CD4-positive, alpha-beta T cell treated with Interleukin-4 for 1 hour (primary cell): ENCODE measurements at places on chromosomes 5 and 9.
A peak's percentile ranks its signal among the peaks of the same experiment; 100 is the strongest.

DNA sequence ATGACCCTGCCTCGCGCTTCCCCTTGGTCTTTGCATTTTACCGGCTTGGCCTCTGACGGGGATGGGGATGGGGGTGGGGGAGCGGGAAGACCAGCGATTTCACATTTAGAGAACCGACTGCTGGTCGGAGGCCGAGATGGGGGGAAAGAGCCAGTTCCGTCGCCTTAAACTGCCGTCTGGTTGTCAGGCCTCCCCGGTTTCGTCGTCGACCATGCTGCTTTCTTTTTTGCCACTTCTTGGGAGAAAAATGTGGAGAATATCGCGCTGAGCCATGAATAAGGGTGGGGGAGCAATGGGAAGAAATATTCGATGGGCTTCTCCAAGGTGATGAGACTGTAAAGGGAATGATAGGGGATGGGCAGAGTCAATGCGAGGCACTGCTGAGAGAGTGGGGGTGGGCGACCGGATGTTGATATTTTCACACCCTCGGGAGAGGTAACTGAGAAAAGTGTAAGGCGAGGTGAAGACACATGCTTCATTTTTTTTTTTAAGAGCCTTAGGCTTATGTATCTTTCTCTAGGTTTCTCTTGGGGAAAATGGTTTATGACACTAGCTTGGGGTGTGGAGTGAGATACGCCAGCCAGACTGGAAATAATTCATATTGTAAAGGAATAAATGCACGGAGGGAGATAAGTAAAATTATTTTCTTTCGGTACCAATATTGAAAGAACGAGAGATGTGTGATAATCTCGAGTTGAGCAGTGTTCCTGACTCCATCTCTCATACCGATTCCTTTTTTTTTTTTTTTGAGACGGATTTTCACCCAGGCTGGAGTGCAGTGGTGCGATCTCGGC is 1.1 kb downstream of the KIF2A start:
- DNase-seq: peak; percentile 66

DNA sequence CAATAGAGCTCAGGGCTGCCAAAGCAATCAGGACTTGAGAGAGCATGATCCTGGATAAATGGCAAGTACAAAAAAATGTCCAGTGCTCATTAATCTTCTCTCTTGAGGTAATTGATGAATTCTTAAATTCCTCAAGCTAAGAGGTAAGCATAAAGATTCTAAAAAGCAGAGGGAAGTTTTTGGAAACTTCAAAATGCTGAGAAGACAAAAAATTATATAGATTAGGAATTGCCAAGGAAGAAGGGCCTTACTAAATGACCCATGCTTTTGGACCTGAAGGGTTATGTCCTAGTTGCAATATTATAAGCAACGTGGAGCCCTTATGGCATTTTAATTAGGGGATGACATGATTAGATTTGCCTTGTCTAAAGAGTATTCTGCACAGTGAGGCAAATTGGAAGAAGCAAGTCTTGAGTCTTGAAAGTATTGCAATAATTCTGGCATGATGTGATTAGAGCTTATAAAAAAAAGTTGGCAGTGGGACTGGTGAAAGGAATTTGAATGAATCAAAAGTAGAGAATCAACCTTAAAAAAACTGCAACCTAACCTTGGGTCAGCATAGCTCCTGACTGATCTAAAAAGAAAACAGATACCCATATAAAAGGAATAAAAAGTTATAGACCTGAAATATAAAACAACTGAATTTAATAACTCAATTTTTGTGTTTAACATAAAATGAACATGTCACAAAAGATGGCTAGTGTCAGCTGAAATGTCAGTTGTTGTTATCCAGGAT is 323.8 kb upstream of the ARRDC3 start:
- no peak for DNase-seq

DNA sequence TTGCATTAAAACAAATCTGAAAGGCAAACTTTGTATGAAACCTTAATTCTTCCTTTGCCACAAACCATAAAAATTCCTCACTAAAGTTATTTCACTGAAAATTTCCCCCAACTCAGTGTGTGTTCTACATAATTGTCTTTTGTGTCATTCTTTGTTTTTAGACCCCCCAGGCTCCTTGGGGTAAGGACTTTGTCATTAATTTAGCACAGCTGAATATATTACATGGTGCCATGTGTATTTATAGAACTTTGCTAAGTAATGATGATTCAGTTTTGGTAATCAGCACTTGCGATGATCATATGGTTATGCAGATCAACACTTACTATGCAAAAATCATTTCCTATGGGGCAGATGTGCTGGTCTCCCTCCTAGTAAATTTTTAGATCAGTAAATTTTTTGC is 712.1 kb upstream of the MEF2C start:
- DNase-seq: no peak

- peak; percentile 18 for DNase-seq
Observed at GRCh38 chr9:21317956-21318923, 13.1 kb upstream of the IFNA5 start.

DNA sequence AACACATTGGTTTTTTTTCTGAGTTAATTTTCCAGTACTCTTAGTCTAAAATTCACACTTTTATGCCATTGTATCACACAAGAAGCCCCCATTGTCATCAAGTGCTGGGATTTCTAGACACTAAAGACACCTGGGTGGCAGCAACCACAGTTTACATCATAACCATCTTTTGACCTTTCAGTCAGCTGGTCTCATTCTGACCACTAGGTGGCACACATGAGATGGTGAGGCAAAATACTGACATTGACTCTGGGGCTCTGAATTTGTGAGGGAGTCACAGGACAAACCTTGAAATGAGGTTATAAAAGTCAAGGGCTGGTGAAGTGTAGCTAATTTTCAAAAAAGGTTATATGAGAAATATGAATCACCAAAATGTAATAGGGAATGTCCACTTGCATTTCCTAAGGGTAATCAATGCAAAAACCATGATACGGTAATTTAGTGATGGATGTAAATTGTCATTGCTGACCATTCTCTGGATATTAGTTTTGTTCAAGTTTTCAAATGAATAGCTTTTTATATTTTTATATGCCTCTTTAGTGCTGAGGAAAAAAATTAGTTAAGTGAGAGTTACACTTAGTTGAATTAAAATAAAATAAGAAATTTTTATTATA is 229.4 kb downstream of the DMAC1 start:
- DNase-seq: peak; percentile 76

GRCh38 chr5:81854915-81855314 is 104.0 kb upstream of the SSBP2 start:
- DNase-seq: no peak

DNA sequence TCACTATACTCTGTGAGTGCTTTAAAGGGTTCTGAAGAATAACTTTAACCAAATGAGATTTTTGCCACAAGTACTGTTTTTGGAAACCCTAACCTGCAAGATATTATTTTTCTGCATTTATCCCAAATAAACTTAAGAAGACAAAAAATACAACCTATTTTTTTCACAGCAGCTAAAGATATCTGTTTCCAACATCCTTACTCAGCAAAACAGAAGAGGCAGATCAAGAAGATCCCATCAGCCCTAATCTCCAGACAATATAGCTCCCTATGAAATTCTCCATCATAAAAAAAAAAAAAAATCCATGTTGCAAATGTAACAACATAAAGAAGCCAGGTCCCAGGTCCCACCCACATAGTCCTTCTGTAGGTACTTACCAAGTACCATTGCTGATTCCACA is 7.6 kb downstream of the PCSK1 start:
- DNase-seq: no peak

GRCh38 chr9:126439883-126440653 is 113.4 kb downstream of the MVB12B start:
- DNase-seq: no peak

DNA sequence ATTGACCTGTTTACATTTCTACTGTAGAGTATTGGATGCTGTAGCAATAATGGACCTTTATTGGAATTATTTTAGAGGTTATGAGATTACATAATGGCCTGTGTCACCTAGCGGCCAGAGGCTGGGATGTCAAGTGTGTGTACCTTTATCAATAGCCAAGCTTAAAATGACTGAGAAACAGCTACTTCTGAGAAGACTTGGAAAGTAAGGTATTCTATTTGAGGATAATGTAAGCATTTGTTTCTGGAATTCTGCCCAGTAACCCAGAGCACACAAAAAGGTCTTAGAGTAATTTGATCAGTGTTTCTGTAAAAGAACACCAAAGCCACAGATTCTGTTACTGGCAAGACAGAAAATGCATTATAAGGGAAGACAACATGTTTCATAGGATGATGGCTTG is 116.8 kb downstream of the MACIR start:
- no peak for DNase-seq

- DNase-seq: no peak
Observed at GRCh38 chr9:2991292-2991691, 147.4 kb upstream of the PUM3 start.

GRCh38 chr5:78724061-78724460 is 75.5 kb upstream of the LHFPL2 start:
- DNase-seq: no peak

GRCh38 chr9:91741522-91741921 is 208.5 kb downstream of the ROR2 start:
- no peak for DNase-seq

- DNase-seq: no peak
Observed at GRCh38 chr5:115948091-115948534, 14.2 kb upstream of the LVRN start.

- DNase-seq: no peak
Observed at GRCh38 chr9:123364241-123364824, 8.3 kb downstream of the CRB2 start.

DNA sequence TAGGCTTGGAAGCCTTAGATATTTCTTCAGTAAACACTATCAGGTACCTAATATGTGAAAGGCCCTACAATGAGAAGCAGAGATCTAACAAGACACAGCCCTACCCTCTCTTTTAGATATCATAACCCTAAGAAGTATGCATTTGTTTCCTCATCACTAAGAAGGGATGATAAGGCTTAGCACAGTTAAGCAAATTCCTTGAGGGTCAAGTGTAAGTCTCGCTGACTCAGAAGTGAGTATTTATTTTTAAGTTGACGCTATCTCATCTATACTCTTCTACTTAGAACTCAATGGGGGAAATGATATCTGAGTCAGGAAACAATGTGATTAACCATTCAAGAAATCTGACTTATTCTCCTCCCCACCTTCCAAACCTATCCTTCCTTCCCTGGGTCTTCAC is 149.7 kb downstream of the ESM1 start:
- no peak for DNase-seq

GRCh38 chr9:20023961-20024571 is 235.2 kb upstream of the SLC24A2 start:
- DNase-seq: no peak

DNA sequence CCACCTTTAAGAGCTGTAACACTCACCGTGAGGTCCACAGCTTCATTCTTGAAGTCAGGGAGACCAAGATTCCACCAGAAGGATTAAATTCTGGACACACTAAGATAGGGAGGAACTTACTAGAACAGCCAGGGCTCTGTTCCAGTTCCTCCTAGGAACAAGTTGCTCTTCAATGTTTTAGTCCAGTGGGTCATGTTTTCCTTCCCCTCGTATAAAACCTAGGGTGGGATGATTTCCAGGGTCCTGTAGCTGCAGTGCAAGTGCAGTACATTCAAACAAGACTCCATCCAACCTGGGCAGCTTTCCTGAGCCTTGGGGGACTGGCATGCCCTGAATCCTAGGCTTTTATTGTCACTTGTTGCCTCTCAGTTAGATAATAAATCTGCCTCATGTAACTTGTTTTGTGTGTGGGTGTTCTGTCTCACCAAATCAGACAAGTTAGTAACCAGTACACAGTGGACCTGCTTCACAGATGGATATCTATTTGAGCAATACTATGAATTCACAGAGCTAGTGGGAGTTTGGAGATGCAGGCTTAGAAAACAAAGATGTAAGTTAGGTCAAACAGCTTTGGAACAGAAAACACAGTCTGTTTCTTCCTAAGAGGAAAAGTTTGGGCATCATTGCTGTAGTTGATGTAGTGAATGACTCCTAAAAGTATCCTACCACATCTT is 405.6 kb downstream of the GABRG2 start:
- no peak for DNase-seq

DNA sequence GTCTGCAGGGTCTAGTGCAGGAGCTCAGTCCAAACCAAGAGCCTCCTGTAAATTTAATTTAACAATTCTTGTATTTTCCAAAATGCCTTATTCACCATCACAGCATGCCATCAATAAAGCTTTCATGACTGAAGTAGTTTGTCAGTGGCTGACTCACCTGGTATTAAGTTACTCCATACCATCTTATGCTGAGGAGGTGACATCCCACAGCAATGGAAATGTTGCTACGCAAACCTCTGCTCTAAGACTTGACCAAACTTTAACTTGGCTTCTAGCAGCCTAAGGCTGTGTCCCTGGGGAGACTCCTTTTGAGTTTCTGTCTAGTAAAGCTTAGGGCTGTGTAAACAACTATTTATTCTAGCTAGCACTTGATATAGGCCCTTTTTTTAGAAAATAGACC is 1231.3 kb upstream of the CDH18 start:
- no peak for DNase-seq

DNA sequence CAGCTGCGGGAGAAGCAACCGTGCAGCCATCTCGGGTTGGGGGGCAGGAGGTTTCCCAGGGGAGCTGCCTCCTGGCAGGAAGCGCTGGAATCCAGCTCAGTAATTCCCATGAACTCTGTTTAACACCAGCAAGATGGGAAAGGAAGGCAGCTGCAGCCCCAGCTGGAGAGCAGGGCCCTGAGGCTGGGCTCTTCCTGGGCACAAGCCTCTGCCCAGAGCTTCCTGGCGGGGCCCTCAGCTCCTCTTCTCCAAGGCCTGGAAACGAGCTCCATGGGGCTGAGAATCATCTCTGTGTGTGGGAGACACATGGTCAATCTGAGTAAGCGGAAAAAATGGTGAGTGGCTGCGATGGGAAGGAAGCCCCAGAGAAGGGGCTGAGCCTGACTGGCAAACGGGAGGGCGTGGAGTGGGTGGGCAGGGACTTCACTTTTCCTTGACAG is 6.3 kb downstream of the MRPL36 start:
- no peak for DNase-seq

- no peak for DNase-seq
Observed at GRCh38 chr5:125848751-125849150, 574.5 kb upstream of the GRAMD2B start.

DNA sequence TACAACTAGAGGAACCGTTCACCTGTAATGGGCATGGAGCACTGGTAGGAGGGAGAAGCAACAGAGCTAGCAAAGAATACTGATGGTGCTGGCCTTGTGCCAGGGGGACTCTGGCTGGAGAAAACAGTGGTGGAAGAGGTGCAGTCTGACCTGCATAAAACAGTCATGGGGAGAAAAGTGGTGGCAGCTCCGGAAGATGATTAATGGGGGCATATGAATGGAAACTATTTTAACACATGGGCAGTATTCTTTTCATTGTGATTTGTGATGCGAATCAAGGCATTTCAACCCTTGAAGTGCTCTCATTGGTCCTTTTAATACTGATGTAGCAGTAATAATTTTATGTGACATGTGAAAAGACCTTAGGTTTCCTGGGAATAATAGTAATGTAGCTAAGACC is 219.6 kb downstream of the ADAMTS6 start:
- no peak for DNase-seq
